Fibroblast of skin of right quadriceps (primary cell): ENCODE measurements at places on chromosomes 11 and 22.

GRCh38 chr22:45212306-45212709 is 28.4 kb downstream of the KIAA0930 start:
- DNase-seq: peak; percentile 92

- DNase-seq: no peak
These were observed 336.6 kb upstream of the API5 start for GRCh38 chr11:42975180-42975529.

DNA sequence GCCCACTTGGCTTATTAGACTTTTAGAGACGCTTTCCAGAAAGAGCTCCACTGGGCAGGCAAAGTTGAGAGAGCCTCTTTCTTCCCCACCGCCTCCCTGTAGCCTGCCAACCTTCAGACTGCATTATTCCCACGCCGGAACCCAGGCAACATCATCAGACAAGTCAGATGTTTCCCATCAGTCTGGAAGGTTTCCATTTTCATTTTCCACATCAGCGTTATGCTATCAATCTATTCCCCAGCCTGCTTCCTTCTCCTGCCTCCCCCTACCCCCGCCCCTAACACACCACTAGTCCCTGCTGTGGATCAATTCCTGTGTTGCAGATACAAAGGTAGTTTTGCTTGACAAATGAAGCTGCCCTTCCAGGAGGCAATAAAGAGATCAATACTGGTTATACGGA is 184.8 kb downstream of the DSCAML1 start:
- no peak for DNase-seq

DNA sequence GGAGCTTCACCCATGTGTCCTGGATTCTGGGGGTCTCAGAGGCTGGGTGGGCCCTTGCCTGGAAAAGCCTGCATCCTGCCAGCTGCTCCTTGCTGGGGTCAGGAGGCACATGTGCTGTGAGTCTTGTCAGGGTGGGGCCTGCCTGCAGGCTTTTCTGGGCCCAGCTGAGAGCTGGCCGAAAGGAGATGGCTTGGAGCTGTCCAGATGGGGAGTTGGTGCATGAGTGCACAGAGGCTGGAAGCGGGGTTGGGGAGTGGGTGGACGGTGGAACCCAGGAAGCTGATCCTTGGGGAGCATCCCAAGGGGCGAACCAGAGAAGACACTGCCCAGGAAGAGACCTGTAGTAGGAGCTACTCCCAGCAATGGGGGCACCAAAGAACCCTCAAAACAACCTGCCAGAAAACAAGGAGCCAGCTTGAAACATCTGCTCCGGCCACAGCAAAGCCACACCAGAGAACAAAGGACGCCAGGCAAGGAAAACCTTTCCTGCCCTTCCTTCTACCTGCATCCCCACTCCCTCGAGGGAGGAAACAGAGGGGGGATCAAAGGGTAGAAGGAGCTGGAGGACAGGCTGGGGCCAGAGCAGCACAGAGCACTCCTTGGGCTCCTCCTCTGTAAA is 8.2 kb upstream of the KCTD17 start:
- DNase-seq: no peak

GRCh38 chr22:48234011-48234410 is 1471.6 kb downstream of the TBC1D22A start:
- DNase-seq: no peak

GRCh38 chr22:42946546-42947198 is 68.3 kb downstream of the PACSIN2 start:
- no peak for DNase-seq

DNA sequence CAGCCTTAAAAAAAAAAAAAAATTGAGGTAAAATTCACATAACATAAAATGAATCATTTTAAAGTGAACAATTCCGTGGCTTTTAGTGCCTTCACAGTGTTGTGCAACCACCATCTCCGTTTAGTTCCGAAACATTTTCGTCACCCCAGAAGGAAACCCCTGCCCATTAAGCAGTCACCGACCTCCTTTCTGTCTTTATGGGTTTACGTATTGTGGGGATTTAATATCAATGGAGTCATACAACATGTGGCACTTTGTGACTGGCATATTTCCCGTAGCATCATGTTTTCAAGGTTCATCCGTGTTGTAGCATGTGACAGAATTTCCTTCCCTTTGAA is 65.5 kb downstream of the BCR start:
- peak; percentile 38 for DNase-seq

GRCh38 chr22:45010532-45010900 is 711 bp upstream of the PHF21B start:
- DNase-seq: no peak

GRCh38 chr11:69962152-69962551 is 116.0 kb upstream of the ANO1 start:
- no peak for DNase-seq

GRCh38 chr11:123519055-123519796 is 89.2 kb downstream of the GRAMD1B start:
- no peak for DNase-seq

GRCh38 chr22:47250995-47251765 is 488.7 kb downstream of the TBC1D22A start:
- DNase-seq: no peak

DNA sequence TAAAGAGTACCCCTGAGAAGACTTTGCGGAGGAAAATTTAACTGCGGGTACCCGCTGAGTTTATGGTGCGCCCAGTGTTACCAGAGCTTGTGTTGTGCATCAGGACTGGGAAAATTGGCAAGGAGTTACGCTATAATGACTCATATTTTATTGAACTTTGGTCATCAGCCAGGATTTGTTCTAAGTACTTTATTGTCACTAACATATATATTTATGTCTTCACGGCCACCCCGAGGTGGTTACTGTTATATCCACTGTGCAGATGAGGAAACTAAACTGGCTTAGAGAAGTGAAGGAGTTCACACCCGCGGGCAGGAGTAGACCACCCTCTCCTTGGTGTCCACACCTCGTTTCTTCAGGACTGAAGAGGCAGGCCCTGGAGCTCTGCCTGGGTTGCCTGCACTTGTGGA is 667 bp downstream of the ACCS start:
- DNase-seq: peak; percentile 72

GRCh38 chr22:39177791-39178190 is 25.3 kb upstream of the CBX7 start:
- no peak for DNase-seq

DNA sequence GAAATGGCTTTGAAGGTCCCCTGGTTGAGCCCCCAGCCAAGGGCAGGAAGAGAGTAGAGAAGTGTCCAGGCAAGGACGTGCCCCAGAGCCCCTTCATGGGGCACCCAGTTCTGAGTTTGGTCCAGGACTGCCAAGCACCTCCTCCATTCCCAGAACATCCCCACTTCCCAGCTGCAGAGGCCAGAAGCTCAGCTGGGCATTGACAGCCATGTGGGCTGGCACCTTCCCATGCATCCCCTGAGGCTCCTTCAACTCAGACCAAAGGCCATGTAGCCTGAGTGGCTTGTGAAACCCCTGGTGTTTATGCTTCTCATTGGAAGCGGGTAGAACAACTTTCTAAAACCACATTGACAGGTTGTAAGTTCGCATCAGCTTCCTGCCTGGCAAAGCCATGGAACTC is 789.6 kb downstream of the TBC1D22A start:
- no peak for DNase-seq

- no peak for DNase-seq
These were observed 12.2 kb upstream of the SLC37A4 start for GRCh38 chr11:119042927-119043326.

- DNase-seq: no peak
These were observed 93.7 kb downstream of the SOX6 start for GRCh38 chr11:16262645-16262955.

GRCh38 chr11:121420398-121420797 is 31.7 kb upstream of the SORL1 start:
- no peak for DNase-seq

GRCh38 chr11:85718991-85719807 is 33.2 kb upstream of the CCDC89 start:
- DNase-seq: peak; percentile 100

DNA sequence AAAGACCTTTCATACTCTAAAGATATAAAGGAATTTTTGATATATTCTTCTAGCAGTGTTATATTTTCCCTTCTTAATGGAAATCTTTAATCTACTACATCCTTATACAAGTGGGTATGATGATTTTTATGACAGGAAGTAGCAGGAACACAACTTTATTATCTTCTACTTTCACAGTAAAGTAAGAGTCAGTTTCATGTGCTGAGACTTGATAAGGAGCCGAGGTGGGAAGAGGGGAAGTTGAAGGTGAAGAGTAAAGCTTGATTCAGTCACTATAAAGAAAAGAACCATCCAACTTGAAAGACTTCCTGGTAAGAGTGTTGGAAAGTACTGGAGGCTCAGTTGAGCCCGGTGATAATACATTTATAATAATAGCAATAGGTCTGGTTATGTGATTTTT is 82.1 kb upstream of the PTH start:
- no peak for DNase-seq

DNA sequence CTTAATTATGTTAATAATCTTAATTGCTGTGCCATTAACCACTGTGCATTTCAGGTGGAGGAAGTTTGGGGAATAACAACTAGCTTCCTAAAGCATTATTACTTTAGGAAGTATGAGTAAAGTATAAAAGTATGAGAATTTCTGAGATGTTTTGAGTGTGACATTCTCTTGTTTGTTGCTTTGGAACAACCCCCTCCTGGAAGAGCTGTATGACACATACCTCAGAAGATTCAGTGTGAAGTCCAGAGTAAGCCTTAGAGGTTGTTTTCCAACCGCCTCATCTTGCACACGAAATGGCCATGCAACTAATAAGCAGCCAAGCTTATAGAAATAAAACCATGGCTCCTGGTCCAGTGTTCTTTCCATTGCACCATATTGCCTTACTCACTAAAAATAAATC is 21.7 kb downstream of the CCDC81 start:
- DNase-seq: peak; percentile 80

DNA sequence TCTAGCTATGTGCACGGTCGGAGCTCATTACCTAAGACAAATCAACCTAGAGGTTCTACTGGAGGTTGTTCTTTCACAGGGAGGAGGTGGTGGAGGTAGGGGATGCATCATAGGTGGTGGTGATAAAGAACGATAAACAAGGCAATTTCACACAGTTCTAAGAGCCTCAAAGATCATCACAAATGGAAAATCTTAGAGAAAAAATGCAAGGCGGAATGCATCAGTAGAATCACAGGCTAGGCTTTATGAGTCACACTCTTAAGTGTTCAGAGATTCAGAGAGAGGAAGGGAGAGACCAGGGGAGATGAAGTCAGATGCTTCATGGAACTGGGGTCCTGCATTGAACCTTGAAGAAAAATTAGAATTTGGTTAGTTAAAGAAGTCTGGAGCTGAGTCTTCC is 58.3 kb downstream of the TMPRSS5 start:
- no peak for DNase-seq
